ENCODE measurements at places on chromosomes 1 and 21.

DNA sequence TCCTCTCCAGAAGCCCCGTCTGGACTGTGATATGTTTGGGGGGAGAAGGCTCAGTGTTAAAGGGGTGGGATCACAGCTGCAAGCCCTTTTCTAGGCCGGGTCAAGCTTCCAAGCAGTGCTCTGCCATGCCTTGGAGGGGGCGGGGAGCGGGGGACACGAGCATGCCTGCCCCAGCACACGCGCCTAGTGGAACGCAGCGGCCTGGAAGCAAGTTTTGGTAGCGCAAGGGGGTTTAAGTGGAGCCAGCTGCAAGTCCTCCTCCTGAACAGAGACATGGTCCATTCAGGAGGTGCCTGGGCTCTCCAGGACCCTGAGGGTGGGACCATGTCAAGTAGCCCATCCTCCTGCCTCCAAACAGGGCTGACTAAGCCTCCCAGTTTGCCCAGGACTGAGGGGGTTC lies 112.2 kb downstream of the CASZ1 start:
- DNase-seq, result no peak

GRCh38 chr21:24727803-24728440 lies 879.4 kb downstream of the MRPL39 start:
- DNase-seq, result no peak

DNA sequence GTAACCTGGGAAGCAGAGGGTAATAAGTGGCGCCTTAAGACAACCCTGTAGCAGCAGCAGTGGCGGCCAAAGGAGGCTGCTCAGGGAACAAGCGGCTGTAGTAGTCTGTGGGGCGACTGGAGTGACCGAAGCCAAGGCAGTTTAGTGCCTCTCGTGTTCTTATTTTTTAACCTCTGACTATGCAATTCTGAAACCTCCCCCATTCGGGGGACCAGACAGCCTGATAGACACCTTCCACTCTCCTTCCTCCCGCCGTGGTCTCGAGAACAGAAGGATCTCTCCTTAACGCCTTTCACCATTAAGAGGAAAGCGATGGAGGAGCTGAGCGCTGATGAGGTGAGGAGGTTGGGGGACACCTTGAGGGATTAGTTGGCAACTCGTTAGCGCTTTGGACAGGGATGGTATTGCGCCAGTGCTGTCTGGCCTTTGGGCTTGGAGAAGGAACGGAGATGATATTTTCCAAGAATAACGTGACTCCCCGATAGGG lies 644 bp downstream of the UBE4B start:
- no peak for DNase-seq

- no peak for DNase-seq
Observed at GRCh38 chr1:69777423-69777822, 209.7 kb downstream of the LRRC7 start.

GRCh38 chr1:205703072-205703471 lies 22.8 kb upstream of the SLC45A3 start:
- peak; percentile 64 for DNase-seq

GRCh38 chr1:150610576-150610975 lies 18.8 kb downstream of the ENSA start:
- no peak for DNase-seq

- no peak for DNase-seq
Observed at GRCh38 chr1:173823781-173824314, 625 bp upstream of the DARS2 start.

- no peak for DNase-seq
Observed at GRCh38 chr21:43994646-43995045, 17.5 kb upstream of the TRAPPC10 start.

GRCh38 chr1:176765608-176766007 lies 302.6 kb downstream of the PAPPA2 start:
- DNase-seq, result no peak

- DNase-seq, result no peak
Observed at GRCh38 chr1:92340154-92340553, 41.3 kb downstream of the RPAP2 start.

DNA sequence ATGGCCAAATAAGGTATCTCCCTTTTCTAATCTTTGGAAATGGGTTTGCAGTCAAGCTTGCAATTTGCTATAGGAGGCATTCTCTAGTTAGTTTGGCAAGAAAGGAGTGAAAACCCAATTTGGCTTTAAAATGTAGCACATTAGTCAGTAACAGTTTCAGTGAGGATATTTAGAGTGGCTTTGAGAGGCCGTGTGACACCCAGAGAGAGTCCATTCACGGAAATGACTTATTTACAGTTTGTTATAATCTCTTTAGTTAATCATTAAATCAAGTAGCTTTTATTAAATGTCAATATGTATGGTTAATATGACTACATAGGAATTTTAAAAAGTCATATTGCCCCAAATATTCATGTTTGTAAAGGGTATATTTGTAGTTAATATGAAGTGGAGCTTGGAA lies 9.6 kb downstream of the ZBTB18 start:
- DNase-seq, result no peak

- DNase-seq, result no peak
Observed at GRCh38 chr1:108154314-108154713, 45.8 kb downstream of the SLC25A24 start.

- DNase-seq, result no peak
Observed at GRCh38 chr21:46425041-46425440, 33.6 kb upstream of the DIP2A start.

DNA sequence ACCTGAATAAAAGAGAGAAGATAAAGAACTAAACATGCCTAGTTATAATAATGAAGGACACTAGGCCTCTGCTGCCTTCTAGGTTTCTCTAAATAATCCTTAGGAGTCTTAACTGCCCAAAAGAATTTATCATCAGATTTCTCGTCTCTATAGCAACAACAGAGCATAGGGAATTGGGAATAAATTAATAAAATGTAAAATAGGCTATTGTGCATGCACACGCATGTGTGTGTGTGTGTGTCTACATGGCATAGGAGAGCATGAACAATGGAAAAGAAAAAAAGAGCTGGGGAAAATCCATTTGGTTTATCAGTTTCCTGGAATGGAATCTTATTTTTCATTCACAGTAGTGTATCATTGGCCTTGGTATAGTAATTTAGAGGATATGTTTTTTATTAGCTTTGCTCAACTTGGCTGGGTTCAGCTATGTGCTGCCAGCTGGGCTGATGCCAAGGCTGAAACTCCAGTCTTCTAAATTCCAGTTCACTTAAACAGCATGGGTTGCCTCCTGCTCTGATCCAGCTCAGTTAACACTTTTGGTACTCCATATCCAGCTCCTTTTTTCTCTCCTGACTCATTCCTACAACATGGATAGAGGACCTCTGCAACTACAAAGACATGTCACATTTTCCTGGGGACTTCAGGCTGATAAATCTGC lies 80.6 kb upstream of the SLFNL1 start:
- no peak for DNase-seq

DNA sequence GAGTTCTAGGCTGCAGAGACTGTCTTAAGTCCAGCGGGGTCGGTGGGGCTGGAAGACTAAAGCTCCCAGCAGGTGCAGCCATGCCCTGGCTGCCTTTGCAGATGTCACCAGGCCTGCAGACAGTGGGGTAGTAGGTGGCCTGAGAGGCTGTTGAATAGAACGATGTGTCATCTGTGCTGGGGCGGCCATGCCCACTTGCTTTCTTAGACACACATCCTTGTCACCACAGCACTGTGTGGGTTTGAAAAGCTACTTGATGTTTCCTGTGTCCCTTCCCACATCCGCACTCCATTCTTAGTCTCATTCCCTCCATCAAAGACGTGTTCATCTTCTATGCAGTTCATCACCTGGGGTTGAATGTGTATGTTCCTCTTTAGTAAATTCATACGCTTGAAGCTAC lies 184.5 kb upstream of the TMEM51 start:
- DNase-seq, result no peak

- DNase-seq, result no peak
Observed at GRCh38 chr1:92929461-92929860, 31.8 kb downstream of the DIPK1A start.

DNA sequence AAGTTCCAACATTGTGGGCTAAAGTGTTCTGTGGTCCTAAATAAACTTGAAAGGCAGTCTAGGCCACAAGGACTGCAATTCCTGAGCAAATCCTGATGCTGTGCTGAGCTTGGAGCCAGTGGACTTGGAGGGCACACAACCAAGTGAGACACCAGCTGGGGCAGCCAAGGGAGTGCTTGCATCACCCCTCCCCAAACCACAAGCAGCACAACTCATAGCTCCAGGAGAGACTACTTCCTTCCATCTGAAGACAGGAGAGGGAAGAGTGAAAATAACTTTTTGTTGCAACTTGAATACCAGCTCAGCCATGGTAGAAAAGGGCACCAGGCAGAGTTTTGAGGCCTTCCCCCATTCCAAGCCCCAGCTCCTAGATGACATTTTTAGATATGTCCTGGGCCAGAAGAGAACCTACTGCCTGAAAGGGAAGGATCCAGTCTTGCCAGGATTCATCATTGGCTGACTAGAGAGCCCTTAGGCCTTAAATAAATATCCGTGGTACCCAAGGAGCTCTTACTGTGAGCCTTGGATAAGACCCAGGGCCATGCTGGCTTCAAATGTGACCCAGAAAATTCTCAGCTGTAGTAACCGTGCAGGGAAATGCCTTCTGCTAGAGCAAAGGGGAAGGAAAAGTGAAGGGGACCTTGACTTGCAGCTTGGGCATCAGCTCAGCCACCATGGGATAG lies 35.4 kb upstream of the LRRC8B start:
- no peak for DNase-seq

- DNase-seq, result no peak
Observed at GRCh38 chr1:193120604-193121166, 1.1 kb upstream of the CDC73 start.

DNA sequence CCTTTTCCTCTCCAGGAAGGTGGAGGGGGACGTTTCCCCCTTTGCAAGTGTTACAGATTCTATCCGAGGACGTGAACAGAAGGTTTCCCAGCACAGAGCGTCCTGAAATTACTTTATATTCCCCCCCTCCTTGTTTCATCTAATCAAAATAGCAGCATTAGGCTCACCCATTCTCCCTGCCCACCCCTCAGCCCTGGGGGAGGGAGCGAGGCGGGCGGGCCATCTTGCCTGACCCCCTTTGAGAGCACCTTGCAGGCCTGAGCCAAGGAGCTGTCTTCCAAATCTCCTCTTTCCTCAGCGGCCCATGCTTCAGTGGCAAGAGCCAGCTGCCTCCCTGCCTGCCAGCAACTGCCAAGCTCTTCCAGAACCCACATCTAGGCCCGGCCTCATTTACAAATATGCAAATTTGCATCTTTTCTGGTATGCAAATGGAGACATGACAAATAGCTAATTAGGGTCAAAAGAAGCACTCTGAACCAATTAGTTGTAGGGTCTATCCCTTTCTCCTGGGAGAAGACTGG lies 69.1 kb upstream of the POU3F1 start:
- no peak for DNase-seq

DNA sequence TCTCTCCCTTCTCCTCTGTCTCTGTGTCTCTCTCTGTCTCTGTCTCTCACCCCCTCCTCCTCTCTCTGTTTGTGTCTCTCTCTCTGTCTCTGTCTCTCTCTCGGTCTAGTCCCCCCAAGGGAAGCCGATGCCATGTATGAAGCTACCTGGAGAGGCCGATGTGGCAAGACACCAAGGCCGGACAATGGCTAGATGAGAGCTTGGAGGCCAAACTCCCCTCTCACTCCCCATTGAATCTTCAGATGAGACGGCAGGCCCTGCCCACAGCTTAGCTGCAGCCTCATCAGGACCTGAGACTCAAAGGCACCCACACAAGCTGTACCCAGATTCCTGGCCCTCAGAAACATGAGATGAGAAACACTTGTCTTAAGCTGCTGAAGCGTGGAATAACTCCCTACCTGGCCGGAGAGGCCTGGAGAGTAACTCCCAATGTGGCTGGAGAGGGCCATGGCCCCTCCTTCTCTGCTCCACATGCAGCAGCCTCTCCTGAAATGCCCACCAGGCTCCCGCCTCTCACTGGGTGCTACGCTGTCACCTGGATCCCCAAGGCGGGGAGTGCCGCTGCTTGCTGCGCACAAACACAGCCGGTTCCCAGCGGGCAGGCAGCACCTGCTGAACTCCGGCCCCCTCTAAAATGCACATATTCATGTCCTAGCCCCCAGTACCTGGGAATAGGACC lies 7.8 kb upstream of the ACTRT2 start:
- no peak for DNase-seq

DNA sequence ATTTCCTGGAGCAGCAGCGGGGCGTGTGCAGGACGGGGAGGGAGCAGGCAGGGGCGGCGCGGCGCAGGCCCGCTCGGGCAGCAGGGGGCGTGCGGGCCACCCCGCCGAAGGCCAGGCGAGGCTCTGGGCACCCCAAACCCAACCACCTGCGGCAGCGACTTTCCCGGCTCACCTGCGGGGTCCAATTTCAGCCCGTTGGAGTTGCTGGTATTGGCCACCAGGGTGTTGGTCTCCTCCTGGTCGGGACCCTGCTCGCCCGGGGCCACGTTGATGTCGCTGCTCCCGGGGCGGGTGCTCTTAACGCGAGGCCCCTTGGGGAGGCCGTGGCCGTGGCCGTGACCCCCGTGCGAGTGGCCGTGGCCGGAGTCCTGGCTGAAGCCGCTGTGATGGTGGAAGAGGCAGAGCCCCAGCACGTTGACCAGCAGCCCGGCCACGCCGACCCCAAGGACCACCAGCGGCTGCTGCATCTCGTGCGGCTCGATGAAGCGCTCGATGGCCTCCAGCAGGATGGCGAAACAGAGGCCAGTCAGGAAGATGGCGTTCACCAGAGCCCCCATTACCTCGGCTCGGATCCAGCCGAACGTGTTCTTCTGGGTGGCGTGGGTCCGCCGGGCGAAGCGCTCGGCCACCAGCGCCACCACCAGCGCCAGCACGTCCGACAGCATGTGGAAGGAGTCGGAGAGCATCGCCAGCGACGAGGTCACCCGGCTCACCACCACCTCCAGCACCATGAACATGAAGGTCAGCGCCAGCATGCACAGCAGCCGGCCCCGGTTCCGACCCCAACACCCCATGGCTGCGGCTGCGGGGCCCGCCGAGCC lies 932 bp downstream of the SLC30A1 start:
- DNase-seq, result peak; percentile 62

GRCh38 chr1:206537141-206537540 lies 29.8 kb downstream of the RASSF5 start:
- no peak for DNase-seq

DNA sequence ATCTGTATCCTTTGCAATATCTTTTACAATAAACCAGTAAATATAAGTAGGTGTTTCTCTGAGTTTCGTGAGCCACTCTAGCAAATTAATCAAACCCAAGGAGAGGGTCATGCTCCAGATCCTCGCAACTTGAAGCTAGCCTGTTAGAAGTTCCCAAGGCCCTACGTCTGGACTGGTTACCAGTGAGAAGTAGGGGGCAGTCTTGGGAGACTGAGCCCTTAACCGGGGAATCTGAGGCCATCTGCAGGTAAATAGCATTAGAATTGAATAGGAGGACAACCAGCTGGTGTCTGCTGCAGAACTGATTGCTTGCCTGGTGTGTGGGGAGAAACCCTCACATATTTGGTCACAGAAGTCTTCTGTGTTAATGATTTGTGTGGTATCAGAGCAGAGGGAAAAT lies 190.5 kb downstream of the RYR2 start:
- DNase-seq, result no peak

- no peak for DNase-seq
Observed at GRCh38 chr1:233668146-233668724, 54.3 kb downstream of the KCNK1 start.

DNA sequence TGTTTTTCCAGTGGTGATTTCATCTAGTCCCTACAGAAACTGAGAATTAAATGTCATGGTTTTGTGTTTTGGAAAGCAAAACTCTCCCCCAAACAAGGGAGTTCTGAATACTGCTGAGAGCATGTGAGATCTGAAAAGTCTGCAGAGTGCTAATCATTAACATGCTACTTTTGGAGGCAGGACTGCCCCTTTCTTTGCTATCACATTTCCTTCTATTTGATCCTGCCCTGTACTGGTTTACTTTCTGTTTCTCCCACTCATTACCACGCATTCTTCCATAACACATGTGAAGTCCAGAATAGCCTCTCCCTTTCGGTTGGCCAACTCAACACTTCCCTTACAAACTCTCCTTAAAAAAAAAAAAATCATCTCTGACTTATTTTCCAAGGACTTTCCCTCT lies 63.6 kb downstream of the GADD45A start:
- DNase-seq, result no peak
